ENCODE measurements at places on chromosomes 7 and 10.

DNA sequence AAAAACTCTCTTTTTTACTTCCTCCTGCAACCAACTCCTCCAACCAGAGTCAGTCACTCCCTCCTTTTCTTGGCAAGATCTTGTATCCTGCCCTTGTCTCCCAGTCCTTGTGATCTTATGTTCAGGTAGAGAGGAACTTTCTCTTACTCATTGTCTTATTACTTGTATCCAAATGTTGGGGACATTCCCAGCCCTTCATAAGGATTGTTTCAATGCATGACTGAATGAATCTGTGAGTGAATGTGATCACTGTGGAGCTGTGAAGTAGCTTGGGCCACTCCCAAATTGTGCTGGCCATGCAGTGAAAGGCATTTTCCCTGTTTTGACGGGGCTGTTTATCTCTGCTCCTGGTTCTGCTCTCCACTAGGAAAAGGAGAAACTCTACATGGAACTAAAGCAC lies 93.7 kb downstream of the CFAP58 start:
- peak; percentile 56 for DNase-seq

GRCh38 chr7:112881-113280 lies 79.5 kb upstream of the FAM20C start:
- DNase-seq: no peak

- no peak for DNase-seq
These were observed 26.8 kb downstream of the CPVL start for GRCh38 chr7:29119538-29119937.

DNA sequence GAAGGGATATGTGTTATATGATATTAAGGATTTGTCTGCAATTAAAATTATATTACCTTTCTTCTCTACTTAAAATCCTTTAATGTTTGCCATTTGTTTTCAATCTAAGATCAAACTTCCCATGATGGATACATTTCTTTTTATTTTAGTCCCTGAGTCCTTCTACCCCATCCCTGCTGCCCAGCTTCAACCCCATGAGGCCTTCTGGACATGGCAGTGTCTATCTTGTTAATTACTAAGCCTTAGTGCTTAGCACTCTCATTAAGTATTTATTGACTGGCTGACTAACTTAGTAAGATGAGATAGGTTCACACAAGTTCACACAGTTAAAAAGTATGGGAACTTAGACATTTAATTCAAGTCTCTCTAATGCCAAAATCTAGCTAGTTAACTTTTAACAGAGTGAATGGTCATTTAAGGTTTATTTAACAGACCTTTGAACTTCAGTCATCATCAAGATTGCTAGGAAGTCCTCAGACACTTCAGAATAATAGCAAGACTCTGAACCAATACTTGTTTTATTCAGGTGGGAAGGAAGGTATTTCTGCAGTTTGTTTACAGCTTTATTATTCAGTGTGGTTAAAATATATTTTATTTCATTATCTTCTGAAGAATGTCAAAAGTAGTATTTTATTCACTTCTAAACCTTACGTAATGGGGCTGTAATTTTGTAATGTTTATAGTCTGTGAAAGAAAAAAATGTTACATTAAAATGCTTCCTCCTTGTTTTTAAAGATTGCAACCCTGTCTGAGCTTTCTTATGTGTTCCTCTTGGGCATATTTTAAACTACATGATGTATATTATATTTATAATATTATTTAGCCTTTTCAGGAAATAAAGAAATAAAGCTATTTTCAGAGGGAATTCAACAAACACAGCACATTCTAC lies 848.9 kb downstream of the REEP3 start:
- no peak for DNase-seq

DNA sequence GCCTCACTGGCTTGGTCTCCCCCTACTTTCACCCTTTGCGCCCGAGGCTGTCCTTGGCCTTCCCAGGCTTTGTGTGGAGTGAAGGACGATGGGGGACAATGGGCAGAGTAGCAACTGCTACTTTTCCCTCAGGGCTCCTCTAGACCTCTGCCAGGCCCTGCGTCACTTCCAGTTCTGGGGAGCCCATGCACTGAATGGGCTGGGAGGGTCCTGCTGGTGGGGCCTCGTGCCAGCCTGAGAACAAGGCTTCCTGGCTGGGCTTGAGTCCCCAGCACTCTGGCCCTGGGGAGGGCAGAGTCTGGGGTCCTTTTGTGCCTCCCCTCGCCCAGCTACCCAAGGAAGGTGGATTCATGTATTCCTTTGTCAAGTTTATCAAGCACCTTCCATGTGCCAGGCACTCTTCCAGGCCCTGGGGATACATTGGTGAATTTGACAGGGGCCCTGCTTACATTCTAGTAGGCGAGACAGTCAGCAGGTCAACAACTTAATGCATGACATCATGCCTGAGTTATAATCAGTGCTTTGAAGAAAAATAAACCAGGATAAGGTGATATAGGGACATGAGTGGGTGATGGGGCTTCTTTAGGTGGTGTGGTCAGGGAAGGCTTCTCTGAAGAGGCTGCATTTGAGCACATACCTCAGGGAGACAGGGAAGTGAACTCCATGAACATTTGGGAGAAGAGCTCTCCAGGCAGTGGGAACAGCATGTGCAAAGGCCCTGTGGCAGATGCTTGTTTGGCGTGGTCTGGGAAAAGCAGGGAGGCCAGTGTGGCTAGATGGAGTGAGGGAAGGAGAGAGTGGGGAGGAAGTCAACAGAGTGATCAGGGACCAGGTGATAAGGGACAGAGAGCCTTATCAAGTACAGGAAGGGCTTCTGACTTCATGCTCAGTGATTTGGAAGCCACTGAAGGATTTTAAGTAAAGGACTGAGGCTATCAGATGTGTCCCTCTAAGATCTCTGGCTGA lies 14.1 kb downstream of the ZMIZ1 start:
- no peak for DNase-seq

DNA sequence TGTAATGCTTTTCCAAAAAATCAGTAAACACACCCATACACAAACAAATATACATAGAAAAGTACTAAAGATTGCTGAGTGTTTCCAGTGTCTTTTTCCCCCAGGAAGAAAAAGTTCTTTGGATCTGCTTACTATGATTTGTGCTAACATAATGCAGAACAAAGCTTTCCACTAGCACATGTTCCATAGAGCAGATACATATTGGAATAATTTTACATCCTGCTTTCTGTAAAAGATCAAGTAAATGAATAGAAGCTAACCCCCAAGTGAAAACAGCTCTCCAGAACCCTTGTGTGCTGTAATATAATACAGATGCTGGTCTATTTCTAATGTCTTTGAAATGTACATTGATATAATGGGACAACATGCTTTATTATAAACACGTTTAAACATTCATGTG lies 125.5 kb downstream of the PON1 start:
- DNase-seq: no peak

- DNase-seq: peak; percentile 92
These were observed 29.3 kb upstream of the OSBPL3 start for GRCh38 chr7:25009257-25009656.

GRCh38 chr10:1058017-1058416 lies 1.8 kb downstream of the WDR37 start:
- DNase-seq: no peak

GRCh38 chr10:7846591-7846990 lies 28.3 kb downstream of the TAF3 start:
- peak; percentile 54 for DNase-seq

DNA sequence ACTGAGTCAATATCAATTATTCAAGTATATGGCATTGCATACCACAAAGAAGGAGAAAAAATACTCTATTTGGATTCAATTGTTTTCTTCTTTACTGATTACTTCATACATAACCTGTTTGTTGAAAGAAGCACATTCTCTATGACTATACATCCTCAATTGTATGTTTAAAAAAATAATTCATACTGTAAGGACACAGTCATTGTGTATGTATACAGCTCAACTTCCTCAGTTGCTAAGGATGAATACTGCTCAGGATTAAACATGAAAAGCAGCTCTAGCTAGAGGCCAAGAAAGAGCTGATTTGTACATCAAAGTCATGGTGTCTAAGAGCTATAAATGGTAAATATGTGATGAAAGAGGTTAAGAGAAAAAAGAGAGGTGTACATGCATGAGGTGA lies 15.8 kb upstream of the BPGM start:
- DNase-seq: no peak

DNA sequence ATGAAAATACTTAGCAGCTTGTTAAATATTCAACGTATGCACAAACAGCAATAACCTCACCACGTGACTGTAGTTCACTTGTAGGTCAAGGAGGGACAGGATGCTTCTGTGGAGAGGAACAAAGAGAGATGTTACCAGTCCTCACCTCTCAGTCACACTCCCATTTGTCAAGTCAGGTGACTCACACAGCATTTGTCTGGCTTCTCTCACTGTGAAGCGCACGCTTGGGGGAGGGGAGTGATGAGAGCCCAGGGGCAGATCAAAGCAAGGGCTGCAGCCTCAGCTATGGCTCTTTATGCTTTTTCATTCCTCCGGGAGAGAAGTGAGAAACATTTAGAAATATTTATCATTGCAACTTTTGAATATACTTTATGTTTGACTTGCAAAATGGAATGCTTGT lies 2.9 kb upstream of the RBM20 start:
- peak; percentile 47 for DNase-seq

GRCh38 chr10:125788156-125789034 lies 12.8 kb upstream of the MMP21 start:
- no peak for DNase-seq

GRCh38 chr7:155643804-155644177 lies 670 bp upstream of the RBM33 start:
- DNase-seq: no peak

DNA sequence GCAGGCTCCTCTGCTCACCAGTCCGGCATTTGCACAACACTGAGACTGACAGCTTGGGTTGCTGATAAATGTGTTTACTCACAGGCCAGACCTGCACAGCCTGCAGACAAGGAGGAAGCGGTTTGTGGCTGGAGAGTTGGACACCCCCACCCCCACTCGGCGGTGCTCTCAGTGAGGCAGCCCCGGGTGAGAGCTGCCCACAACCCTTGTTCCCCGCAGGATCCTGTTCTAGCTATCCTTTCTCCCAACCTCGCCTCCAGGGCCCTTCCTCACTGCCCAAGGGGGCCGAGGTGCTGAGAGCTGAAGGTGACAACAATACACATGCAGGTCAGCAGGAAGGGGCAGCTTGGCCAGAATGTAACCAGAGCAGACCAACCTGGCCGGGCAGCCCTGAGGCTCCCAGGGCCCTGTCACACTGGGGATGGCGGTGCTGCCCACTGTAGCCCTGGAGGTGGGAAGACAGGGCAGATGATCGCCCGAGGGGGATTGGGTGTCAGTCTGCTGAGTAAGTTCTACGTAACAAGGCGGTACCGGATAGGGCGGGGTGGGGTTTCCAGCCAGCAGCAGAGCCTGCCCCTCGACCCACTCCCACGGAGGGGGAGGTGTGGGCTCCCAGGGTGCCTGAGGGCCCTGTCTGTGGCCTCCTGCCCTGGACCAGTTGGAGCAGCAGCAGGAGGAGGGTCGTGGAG lies 2.1 kb upstream of the ADAM8 start:
- peak; percentile 32 for DNase-seq

DNA sequence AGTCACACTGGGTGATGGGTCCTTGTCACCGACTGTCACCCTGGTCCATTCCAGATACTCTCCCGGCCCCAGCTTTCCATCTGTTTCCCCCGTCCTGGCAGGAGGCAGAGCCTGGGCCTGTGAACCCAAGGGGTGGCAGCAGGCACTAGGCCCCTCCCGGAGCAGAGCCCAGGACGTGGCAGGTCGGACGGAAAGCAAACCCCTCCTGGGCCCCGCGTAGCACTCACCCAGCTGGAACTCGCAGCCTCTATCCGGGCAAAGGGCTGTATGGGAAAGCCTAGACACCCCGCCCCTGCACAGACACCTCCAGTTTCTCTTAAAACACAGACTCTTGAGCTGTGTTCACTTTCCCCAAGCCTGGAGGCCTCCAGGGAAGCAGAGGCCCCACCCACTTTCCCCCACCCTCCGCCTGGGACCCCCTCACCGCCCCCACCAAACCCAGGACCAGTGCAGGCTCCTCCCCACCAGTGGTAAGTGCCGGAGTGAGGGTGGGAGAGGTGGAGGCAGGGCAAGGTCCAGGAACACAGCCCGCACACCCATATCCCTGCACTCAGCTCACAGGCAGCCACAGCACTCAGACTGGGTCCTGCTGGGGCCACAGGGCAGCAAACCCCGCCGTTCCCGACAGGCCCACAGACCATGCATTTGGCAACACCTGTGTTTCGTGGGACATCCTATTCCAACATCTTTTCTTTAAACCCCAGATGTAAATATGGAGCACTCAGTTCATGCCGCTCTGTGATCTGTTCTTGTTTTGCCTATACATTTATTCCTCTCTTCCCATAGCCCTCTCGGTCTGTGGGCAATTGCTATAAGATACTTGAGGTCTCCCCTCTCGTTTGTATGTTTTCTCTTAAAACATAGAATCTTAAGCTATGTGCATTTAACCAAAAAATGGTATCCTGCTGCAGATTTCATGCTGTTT lies 98.2 kb upstream of the PDGFA start:
- DNase-seq: no peak

- no peak for DNase-seq
These were observed 16.7 kb upstream of the FRA10AC1 start for GRCh38 chr10:93718937-93719725.

Data from fibroblast of upper back skin (primary cell).